ENCODE measurements at places on chromosomes 16 and 17.

DNA sequence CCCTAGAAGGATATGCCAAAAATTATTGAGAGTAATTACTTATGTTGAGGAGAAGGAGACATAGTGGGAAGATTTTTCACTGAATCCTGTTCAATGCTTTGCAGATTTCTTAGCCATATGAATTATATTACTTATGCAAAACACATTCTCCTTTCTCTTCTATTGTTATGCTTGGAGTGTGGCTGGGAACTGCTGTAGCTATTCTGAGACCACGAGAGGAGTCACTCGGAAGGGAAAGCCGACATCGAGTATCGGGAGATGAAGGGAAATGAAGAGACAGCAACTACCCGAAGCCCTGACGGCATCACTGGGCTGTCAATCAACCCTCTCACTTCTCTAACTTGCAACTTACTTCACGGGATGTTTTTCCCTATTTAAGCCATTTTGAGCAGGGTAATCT is 39.6 kb downstream of the STX8 start:
- DNase-seq, result no peak

GRCh38 chr16:30064729-30065101 is 845 bp upstream of the ALDOA start:
- no peak for DNase-seq

DNA sequence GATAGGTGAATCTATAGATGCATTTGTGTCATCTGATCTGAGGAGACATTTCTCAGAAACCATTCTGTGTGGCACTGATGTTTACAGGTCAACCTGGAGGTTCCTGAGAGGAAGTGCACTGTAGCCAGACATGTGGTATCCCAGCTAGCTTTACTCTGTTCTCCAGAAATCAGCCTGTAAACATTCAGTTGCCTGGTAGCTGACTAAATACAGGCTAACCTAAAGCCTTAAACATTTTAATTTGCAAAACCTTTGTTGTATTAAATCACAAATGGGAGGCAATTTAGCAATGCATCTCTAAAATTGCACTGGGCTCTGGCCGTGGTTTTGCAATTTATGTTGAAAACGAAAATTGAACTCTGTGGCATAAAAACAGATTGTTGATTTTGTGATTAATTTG is 207.6 kb downstream of the FTO start:
- DNase-seq, result no peak

DNA sequence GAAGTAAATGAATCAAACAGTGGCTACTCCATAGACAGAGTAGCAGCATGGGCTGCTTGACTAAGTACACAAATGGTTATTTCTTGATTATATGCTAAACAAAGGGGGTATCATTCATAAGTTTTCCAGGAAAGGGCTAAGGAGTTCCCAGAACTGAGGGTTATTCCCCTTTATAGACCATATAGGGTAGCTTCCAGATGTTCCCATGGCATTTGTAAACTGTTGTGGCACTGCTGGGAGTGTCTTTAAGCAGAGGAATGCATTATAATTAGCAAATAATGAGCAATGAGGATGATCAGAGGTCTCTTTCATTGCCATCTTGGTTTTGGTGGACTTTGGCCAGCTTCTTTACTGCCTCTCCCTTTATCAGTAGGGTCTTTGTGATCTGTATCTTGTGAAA is 105.1 kb downstream of the CDH11 start:
- no peak for DNase-seq

DNA sequence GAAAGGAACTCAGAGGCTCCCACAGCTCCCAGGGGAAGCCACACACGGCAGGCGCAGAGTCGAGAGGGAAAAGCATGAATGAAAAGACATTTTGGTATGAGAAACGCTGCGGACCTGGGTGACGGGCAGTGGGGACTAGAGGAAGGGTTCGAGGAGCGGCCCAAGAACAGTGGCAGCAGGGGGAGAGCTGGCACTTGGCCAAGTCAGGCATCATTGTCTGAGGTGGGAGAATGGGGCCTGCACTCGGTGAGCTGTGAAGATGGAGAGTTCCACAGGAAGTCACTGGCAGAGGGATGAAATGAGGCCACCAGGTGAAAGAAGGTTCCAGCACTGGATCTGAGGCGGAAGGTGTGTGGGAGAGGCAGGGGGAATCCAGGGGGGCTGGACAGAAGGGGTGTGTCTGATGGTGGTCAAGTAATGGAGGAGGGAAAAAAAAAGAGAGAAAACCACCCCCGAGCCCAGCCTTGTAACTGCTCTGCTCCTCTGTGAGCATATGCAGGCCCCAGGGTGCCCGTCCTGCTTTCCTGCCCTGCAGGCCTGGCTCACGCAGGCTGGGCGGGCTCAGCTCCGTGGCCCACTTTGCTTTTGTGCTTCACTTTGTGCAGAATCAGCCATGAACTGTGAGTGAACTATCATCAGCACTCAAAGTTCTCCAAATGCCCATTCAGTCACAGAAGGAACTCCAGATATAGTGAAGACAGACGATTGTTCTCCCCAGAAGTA is 31.8 kb downstream of the TMEM204 start:
- no peak for DNase-seq

DNA sequence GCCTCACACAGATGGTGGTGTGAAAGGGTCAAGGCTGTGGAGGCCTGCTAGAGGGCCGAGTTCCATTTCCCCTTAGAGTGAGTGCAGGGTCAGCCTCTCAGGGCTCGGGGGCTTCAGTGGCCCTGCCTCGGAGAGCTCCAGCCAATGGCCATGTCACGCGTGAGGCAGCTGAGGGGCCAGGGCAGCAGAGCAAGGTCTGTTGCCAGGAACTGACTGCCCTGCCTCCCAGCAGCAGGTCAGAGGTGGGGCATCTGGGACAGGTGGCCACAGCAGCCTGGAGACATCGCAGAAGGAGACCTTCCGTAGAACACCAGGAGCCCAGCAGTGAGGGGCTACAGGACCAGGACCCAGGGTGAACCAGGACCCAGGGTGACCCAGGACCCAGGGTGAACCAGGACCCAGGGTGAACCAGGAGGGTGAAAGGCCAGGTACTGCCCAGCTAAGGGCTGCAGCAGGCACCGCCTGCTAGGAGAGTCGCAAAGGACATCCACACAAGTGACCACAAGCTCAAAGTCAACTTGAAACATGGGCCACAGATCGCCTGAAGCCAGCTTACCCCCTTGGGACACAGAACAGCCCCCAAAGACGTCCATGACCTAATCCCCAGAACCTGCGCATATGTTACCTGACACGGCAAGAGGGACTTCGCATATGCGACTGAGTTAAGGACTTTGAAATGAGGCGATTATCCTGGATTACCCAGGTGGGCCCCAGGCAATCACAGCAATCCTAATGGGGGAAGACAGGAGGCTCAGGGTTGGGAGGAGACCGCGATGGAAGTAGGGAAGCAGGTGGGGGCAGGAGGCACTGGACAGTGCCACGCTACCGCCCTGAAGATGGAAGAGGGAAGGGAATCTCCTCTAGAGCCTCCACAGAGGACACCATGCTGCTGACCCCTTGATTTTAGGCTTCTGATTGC is 4.8 kb upstream of the MEAK7 start:
- no peak for DNase-seq

- DNase-seq, result no peak
These were observed 181.1 kb downstream of the SNX29 start for GRCh38 chr16:12157517-12158093.

DNA sequence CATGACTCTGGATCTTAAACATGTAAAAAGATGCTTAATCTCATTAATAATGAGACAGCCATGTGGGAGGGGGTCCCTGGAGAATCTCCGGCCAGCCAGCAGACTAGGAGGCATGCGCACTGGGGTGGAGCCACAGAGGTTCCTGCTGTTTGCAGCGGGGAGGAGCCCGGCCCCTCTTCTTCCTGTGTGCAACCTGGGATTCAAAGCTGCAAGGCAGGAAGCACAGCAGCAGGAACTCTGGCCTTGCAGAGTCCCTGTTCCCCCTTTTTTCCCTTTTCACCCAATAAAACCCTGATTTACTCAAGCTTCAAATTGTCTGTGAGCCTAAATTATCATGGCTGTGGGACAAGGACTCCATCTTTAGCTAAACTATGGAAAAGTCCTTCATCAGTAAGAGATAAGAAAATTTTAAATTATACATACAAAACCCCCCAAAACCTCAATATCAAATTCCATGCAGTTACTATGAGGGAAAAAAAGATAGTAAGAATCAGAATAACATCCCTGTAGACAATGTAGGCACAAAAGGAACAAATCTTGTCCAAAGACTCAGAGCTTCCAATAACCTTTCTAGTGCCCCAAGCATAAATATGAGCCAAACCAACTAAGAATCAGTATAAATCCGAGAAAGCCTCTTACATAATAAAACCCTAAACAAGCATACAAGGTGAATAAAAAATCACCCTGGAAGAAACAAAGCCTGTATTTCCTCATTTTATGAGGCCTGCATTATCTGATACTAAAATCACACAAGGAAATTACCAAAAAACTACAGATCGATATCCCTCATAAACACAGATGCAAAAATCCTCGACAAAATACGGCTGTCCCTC is 12.1 kb downstream of the CFDP1 start:
- no peak for DNase-seq

DNA sequence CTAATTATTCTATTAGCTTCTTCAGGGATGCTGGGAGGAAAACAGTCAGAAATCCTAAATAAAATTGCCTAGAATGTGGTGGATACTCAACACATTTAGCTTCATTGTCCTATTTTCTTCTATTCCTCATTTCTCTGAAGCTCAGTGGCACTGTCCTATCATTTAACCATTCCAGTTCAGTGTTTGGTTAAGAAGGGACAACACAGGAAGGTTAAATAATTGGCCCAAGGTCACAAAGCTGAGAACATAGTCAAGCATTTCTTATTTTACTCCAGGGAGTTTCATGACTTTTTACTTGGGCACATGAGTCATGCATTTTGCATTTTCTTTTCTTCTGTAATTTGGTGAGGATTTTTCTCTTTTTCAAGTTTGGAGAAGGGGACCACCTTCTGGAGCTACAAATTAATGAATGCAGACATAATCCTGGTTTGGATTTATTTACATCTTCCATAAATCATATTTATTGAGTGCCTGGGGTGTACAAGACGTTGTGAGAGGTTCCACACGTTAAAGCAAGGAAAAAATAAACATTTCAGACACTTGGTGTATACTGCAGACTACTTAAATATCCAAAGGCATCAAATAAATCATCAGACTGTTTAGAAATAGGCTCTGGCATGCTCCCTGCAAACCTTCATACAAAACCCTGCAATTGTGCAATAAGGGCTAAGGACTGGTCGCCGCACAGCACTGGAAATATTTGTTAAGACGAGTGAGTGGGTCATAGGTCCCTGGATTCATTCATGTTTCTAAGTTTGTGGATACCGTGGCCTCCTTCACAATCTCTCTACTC is 263.9 kb downstream of the MAF start:
- no peak for DNase-seq

DNA sequence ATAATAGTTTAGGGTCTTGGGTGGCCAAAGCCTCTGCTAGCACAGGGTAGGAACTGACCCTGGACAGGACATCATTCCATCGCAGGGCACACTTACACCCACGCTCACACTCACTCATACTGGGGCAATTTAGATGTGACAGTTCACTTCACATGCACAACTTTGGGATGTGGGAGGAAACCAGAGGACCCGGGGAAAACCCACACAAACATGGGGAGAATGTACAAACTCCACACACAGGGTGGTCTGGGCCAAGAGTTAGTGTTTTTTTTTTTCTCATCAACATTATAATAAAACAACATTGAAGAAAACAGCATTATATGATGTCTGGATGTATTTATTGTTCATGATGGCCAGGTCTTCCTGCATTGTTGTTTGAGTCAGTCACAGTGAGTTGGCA is 93.6 kb downstream of the CDH13 start:
- no peak for DNase-seq

DNA sequence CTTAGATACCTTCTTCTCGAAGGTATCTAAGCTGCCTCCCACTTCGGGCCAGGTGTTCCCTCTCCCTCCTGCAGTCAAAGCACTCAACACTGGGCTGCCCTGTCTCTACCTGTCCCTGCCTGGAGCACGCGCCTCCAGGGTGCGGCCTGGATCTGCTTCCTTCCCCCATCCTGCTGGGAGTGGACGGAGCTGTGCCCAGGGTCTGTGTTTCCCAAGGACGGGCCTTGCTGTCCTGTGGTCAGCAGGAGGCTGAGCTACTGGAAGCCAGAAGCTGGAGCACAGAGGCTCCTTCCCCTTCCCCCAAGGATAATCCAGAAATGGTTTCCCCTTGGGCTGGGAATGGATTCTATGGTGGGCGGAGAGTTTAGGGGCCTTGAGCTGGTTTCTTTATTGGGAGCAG is 16.7 kb downstream of the LLGL2 start:
- no peak for DNase-seq

GRCh38 chr17:20281860-20282259 is 185.5 kb downstream of the LGALS9B start:
- DNase-seq, result peak; percentile 35

- DNase-seq, result peak; percentile 94
These were observed 10.6 kb upstream of the AURKB start for GRCh38 chr17:8220783-8221662.

DNA sequence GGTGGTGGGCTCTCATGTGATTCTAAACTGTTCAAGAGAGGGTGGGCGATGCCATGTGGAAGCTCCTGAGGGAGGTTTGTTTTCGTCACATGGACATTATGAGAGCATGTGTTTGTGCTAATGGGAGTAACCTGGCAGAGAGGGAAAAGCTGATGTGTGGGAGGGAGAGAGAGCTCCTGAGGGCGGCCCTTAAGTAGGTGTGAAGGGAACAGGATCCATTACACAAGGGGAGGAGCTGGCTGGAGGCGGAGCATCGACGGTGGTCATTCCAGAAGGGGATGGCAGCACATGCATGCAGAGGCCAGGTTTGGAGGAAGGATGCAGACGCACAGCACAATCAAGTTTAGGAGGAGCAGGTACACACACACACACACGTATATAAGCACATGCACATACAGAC is 197.5 kb downstream of the RPTOR start:
- no peak for DNase-seq
